ENCODE measurements at places on chromosomes 12 and 14.
A peak's percentile ranks its signal among the peaks of the same experiment; 100 is the strongest.

DNA sequence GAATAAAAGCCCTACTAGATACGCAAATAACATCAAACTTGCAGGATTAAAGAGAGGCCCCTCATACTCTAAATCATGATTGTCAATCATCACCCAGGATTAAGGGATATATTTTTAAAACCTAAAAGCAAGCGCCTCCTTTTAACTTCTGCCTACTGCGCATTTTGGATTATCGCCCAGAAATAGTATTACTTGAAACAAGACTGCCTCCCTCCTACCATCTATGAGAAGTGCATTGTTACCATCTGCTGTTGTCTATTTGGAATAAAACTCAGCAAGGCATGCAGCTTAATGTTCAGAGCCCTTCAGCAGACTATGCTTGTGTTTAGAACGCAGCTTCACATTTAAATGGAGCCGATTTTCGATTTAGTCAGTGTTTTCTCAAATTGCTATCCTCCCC lies 79.6 kb downstream of the EXOC5 start:
- peak; percentile 24 for DNase-seq

GRCh38 chr12:2338991-2339431 lies 286.2 kb downstream of the CACNA1C start:
- DNase-seq, result no peak

- DNase-seq, result no peak
Observed at GRCh38 chr12:58588770-58589169, 331.5 kb downstream of the LRIG3 start.

DNA sequence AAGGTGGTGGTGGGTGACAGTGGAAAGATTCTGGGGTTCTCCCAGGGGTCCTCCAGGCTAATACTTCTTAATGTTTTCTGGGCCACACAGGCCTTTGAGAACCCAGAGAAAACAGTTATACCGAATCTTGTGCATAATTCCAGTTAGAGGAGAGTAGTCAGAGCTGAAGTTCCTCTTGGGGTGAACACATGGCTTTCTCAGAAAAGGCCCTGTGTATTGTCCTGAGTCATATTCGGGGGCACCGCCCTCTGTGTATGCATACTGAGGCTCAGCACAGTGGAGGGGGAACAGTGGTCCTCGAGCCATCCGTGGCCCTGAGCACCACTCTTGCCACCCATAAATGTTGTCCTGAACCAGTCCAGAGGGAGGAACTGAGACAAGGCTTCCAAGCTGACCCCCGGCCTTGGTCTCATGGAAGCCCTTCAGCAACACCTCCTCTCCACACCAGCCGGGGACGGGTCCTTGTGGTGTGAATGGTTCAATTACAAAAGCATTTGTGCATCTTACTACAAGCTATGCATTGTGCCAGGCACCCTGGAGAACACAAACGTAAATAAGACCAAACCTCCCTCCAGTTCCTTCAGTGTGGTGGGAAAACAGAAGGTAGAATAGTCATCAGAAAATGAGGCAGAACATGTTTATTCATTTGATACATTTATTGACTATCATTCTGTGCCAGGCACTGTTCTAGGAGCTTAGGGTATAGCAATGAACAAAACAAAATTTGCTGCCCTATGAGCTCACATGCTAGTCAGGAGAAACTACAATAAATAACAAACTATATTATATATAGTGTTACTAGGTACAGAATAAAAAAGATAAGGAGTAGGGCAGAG lies 9.9 kb downstream of the DHRS2 start:
- no peak for DNase-seq

GRCh38 chr14:44989497-44990440 lies 27.8 kb downstream of the TOGARAM1 start:
- no peak for DNase-seq

DNA sequence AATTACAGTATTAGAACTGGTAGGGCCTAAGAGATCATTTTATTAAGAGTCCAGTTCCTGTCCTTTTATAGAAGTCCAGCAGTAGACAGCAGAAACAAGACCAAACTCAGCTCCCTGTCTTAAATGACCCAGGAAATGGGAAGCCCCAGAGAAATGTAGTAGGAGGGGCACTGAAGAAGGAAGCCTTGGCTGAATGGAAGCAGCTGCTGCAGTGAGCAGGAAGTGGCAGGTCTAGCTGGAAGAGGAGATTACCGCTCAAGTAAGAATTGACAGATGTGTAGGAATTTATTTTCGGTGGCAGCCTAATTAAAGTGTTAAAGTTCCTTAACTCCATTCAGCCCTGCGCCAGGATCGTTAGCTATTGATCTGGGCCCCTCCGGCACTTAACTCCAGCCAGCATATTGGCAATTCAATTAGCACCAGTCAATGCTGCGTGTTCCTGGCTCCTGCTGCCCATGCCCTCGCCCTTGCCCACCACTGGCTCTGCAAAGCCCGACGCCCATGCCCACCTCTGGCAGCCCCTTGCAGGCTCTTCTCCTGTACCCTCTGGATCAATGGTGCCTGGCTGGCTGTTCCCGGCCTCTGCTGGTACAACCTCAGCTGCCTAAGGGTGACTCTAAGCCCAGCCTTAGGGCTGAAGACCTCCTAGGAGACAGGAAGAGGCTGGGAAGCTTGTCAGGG lies 21.1 kb downstream of the ZFHX2 start:
- DNase-seq, result no peak

GRCh38 chr14:52895000-52895399 lies 55.9 kb downstream of the FERMT2 start:
- no peak for DNase-seq

DNA sequence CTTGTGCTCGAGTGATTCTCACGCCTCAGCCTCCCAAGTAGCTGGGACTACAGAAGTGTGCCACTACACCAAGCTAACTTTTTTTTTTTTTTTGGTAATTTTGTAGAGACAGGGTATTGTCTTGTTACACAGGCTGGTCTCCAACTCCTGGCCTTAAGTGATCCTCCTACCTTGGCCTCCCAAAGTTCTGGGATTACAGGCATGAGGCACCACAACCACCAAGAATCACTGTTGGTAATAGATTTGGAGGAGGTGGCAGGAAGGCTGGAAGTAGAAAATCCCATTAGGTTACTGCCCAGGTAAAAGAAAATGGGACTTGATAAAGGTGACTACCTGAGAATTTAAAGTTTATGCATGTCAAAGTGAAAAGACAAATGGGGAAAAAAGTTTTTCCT lies 1.4 kb upstream of the CDCA4 start:
- DNase-seq, result no peak

DNA sequence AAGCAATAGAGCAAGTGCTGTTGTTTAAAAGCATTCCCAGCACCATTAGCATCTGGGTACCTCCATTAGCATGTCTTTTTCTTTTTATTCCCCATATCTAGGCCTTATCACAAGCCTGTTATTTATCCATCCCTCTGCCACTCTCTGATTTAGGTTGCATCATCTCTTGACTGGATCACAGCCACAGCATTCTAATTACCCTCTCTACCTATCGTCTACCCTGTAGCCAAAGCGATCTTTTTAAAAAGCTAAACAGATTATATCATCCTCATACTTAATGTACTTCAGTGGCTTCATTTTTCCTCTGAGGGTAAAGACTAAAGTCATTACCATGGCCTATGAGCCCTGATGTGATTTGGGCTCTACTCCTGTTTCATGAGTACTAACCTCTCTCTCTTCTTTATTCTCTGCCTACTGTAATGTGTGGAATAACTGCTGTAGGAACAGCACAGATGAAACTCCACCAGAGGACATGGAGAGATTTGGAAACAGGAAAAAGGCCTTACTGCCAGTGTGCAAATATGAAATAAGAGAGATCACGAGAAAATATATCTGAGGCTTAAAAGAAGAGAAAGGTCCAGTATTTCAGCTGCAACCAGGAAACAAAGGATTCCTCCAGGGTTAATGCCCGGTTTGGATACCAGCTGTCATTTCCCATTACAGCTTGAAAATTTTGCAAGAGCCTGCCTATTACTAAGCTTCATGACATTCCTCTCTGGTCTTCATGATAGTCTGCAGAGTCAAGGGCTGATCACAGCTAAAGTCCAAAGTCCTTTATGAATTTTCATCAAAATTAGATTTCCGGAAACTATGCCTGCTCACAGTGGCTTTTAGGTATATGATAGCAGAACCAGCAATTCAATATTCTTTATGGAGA lies 422.5 kb upstream of the PDE3A start:
- no peak for DNase-seq

DNA sequence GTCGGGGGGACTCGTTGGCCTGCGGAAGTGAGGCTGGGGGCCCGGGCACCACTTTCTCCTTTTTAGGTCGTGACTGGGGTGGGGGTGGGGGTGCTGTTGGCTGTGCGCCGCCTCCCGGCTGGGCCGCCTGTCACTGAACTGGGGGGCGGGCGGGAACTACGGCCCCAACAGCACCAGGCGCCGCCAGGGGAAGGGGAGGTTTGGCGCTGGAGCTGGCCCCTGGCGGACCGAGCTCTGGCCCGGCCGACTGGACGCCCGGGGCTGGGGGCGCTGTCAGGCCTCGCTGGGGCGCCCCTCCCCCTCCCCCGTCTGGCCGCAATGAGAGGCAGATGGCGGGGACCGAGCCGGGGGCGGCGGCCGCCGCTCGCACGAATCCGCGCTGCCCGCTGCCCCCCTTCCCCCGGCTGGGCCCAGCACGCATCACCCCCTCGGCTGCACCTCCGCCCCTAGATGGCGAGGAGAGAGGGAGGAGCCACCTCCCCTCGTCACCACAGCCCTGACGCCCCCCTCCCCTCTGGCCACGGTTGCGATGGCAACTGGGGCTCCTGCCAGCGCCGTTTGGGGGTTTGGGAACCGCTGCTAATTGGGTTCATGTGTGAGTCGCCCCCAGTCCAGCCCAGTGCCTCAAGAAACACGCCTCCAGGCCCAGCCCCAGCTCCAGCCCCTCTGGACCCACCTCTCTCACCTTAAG lies 723 bp downstream of the NFATC4 start:
- peak; percentile 70 for DNase-seq

- DNase-seq, result no peak
Observed at GRCh38 chr12:57169969-57170368, 22.6 kb upstream of the LRP1-AS start.

- DNase-seq, result no peak
Observed at GRCh38 chr14:103408491-103409155, 23.4 kb downstream of the MARK3 start.

GRCh38 chr14:95339301-95339865 lies 19.7 kb upstream of the CLMN start:
- DNase-seq, result no peak

DNA sequence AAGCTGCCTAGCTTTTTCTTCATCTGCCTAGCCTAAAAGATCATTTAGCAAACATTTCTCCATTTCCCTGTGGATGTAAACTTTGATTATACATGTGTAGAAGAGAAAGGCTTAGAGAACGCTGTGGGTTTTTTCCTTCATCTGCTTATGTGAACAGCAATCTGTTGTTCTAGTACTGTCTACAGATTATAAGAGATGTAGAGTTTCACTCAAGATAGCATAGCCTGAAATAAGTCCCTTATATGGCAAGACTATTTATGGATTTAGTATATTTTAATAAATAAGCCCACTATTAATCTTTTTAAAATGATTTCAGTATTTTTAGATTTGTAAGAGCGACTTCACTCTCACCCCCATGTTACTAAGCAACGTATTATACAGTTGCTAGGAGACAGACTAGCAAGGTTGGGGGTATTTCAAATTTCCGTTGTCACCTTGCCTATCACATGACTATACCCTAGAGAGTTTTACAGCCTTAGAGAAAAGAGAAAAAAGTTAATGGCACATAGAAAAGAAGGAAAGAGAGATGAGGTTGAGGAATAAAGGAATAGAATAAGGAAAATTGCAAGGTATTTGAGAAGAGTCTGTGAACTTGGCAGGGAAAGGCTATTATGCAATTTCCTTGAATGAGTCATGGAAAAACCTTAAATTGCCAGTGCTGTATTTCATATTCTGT lies 12.2 kb upstream of the TUBA1A start:
- no peak for DNase-seq

- no peak for DNase-seq
Observed at GRCh38 chr12:113424915-113425823, 3.0 kb downstream of the SDSL start.

- no peak for DNase-seq
Observed at GRCh38 chr12:5459051-5459782, 27.3 kb downstream of the NTF3 start.

DNA sequence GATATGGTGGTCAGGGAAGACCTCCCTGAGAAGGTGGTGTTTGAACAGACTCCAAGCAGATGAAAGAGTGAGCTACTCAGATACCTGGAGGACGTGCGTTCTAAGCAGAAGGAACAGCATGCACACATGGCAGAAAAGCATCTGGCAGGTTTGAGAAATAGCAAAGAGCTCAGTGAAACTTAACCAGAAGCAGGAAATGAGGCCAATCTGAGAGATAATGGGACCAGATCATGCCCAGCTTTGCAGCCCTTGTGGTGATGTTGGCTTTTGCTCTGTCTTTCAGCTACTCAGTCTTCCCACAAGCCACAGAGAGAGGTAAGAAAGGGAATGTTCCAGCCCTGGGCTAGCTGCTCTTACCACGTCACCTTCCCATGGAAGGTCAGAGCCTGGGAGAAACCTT lies 176.3 kb upstream of the GSC start:
- no peak for DNase-seq

DNA sequence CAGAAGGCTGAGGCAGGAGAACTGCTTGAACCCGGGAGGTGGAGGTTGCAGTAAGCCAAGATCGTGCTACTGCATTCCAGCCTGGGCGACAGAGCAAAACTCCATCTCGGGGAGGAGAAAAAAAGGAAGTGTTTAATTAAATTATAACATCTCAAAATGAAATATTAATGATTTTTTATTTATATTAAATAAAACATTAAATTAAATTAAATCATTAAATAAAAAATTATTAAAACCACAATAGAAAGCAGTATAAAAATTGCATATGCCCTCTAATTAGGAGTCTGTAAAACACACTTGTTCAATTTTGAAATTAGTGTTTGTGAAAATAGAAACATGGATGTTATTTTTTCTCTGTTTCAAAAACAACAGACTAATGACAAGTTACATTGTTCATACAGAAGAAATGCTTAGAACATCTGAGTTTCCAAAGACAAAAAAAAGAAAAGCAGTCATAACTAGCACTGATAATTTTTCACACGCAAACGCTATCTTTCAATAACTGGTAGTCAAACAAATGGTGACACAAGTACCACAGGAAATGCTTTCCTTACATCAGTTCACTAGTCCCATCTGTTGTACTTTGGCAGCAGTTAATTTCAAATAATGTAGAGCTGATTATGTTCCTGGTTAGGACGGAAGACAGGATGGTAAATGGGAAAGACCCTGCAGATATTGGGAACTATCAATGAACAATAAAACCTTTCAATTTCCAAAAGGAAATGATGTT lies 54.9 kb downstream of the HECTD4 start:
- DNase-seq, result no peak

DNA sequence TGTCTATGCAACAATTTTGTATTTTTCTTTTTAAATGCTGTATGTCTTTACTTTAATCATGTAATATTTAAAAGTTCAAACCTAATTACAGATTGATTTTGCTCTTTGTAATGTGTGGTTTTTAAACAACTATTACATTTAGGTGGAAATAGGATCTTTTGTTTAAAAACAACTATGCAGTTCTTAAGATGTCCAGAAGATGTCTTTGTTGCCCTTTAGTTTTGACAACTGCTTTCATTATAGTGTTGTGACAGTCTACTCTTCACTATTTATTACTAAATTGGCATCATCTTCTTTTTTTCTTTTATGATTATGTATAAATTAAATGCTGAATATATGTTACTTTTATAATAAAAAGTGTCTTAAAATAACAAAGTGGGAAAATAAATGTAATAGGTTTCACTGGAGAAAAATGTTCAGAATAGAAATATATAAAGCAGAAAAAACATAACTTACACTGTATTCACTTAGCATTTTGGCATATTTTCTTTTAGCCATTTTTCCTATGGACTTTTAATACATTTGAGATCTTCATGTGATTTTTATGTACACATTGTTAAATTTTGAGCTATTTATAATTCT lies 27.1 kb upstream of the PCNX4 start:
- DNase-seq, result no peak

All from HFF-Myc (cell line).